ENCODE measurements at places on chromosomes 5 and 9. TPM values are rescaled to one million over a fixed set of nuclear protein-coding genes. Genes with fewer than 3 reads are reported as not detected.

ELAVL2 gene
- not detected for total RNA-seq

GRCh38 chr5:174807471-174807870 lies 83.1 kb downstream of the MSX2 start:
- H3K36me3 ChIP-seq, result no peaks in the 10 kb centered on the region
- H3K4me3 ChIP-seq, result no peak overlapping the region
- H3K27ac ChIP-seq, result no peak overlapping the region
- no peak for DNase-seq
- no peaks in the 10 kb centered on the region for H3K27me3 ChIP-seq
- no peaks in the 10 kb centered on the region for H3K4me1 ChIP-seq

THBS4 gene
- total RNA-seq, result 5.3 TPM

DNA sequence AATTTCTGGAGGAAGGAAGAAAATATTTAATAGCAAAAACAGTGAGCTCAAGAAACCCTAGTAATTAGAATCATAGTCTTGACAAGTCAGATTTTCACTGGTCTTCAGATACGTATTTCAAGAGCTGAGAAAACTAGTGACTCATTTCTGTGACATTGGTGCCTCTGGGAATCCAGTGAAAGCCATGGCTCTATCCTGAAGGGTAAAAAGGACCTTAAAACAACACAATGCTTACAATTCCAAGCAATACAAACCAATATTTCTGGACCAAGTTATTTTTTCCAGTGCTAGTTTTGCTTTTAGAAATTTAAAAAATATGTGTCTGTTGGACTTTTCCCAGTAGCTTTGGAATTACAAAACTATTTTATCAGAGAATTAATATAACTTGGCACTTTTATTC lies 140.3 kb downstream of the LPAR1 start:
- H3K27ac ChIP-seq, result no peak overlapping the region
- no peaks in the 10 kb centered on the region for H3K27me3 ChIP-seq
- no peaks in the 10 kb centered on the region for H3K36me3 ChIP-seq
- DNase-seq, result no peak
- H3K4me1 ChIP-seq, result no peaks in the 10 kb centered on the region
- H3K4me3 ChIP-seq, result no peak overlapping the region

GGTA1 gene
- total RNA-seq, result 19.6 TPM

- no peak for DNase-seq
- H3K4me1 ChIP-seq, result no peaks in the 10 kb centered on the region
- H3K27ac ChIP-seq, result no peak overlapping the region
Measured at GRCh38 chr5:35822511-35822910, 34.2 kb upstream of the IL7R start.

Measured in stomach (tissue), 19 donors.